NCI-H2081 (cell line): ENCODE measurements at places on chromosomes 5 and 9.

DNA sequence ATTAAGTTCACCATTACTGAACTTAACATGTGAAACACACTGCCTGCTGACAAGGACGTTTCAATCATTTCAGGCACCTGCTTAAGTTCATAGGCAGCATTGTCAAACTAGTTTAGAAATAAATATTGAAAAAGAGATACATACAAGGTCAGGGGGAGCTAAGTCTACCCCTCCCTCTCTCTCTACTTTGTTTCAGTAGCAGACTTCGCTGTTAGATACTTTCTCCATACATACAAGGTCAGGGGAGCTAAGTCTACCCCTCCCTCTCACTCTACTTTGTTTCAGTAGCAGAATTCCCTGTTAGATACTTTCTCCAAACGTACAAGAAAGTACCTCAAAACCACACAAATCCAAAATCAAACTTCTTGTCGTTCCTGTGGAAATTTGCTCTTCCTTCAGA, 387.4 kb upstream of the PDE4D start:
- DNase-seq: no peak

DNA sequence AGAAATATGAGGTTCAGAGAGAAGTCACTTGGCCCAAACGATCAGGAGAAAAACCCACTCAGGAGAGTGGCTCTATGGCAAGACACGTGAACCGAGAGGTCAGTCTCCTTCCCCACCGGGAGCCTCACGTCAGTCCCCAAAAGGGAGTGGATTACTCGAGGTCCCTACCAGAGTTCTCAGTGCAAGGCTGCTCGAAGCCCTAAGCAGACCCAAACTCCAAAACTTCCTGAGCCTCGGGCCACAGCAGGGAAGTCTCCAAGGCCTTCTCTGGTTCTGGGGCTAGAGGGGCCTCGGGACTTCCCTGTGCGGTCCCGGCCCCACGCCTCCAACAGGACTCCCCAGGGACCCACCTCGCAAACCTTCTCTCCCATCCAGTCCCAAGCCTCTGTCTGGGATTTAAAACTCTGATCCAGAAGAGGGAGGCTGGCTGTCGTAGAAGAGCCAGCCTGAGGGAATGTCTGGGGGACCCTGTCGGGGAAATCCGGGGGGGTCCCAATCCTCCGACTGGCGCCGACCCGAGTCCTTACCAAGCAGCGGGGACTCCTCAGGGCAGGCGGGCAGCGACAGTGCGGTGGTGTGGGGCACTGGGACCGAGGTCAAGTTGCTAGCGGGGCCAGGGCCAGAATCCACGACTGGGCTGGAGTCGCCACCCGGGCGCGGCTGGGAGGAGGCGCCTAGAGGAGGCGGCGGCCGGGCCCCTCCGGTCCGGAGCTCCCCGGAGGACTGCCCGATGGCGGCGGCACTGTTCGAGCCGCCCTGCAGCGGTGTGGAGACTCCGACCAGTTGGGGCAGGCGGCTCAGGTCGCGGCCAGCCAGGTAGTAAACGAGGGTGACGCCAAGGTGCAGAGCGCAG, 679 bp downstream of the B4GALT1 start:
- DNase-seq: no peak

- DNase-seq: no peak
Measured at GRCh38 chr5:175343308-175343707, 100.7 kb downstream of the DRD1 start.

DNA sequence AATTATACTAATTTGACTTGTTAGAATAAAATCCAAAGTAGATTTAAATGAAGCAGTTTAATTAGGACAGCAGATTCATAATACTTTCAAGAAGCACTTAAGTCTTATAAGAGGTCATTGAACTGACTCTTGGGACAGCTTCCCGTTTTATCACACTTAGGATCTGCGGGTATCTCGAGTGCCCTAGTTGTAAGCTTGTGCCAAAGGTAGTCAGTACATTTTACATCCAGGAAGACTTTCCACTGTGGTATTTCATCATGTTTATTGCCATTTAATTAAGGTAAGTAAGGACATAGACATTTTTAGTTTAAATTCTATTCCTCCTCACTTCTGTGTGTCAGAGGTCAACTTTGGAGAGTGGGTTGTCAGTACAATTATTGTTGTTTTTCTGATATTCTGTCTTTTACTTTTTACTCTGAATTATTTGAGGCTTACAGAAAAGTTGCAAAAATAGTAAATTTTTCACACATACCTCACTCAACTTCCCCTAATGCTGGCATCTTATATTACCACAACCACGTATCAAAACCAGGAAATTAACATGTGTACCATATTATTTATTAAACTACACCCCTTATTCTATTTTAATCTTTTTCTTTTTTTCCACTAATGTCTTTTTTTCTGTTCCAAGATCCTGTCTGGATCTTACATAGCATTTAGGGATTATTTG, 7.5 kb upstream of the ZNF367 start:
- no peak for DNase-seq

DNA sequence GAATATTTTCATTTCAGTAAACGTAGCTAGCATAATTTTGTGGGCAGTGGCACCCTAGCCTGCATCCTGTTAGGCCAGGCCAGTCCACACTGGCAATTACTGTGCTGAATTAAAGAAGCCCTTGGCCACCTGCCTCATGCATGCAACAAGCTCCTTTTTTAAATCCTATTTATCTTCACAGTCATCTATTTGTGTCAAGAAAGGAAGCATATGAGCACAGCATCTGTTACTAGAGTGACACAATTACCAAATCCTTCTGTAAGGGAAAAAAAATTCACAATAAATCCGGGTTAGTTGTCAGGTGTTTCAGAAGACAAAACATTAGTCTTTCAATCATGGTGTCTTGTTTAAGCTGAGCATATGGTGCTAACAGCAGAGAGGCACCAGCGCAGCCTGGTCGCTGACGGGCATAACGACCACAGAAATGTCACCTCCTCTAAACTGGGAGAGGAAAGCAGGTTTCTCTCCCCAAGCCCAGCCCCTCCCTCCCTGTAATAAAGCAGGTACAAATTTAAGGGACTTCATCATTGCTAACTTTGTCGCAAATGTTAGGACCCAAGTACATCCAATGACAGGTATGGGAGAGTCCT, 520.6 kb downstream of the CTNND2 start:
- peak; percentile 61 for DNase-seq

- DNase-seq: no peak
Measured at GRCh38 chr5:87392801-87393200, 19.9 kb downstream of the CCNH start.

- no peak for DNase-seq
Measured at GRCh38 chr5:148426514-148426913, 42.8 kb downstream of the FBXO38 start.

DNA sequence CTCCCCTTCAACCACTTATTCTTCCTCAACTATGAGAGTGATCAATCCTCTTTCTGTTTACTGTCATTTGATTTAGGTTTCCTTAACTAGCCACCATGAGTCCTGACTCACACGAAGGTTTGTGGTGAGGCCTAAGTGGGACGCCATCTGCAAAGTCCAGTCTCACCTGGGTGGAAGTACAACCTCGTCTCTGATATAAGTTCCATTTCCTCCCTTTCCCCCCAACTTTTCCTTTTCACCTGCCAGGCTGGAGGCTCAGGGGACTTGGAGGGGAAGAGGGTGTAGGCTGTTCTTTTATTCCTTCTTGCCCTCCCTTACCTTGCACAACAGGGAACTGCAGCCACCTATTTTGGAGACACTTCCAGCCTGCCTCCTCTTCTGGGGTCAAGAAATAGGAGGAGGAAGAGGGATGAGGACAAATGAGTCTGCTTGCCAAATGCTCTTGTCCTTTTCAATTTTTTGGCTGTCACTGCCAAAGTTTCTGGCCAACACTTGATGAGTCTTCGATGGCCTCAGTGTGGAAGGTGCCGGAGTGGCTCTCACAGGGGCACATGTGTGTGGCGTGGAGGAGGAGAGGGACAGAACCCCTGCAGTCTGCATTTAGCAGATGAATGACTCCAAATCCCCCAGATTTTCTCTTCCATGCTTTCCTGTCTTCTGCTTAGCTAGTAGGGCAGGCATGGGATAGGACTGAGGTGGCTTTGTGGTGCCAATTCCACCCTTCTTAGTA, 249.6 kb downstream of the NSG2 start:
- DNase-seq: no peak

DNA sequence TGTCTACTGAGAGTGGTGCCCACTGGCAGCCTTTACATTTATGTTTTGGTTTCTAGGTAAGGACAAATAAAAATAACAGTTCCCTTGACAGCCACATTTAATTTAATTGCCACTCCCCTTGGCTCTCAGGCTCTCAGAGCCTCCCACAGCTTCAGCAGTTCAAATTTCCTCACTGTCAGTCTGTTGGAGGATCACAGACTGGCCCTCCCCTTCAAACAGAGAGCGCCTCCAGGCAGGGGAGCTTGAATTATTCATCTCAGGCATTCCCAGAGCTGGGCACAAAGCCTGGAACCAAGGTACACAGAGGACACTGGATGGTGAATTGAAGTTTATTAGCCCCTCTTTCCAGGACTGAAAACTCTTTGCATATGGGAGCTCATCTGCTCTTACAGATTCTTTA, 407.7 kb downstream of the SPOCK1 start:
- peak; percentile 63 for DNase-seq

DNA sequence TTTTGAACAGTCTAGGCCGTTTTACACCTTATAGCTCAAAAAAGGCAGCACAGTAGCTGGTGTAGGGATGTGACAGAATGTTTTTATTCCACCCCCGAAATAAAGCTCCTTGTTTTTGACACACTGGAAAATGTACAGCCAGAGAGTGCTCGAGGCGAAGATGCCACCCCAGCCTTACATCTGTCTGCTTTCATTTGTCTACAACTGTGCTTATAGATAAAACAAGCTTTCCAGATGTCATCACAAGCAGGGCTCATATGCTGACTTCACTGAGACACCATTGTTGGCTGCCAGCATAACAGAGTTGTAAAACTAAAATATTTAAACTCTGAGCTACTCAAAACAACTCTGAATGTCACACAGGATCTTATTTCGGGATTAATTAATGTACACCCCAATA, 386.3 kb downstream of the BNC2 start:
- DNase-seq: no peak

GRCh38 chr5:78985116-78985724, at the start of gene ARSB:
Gene ARSB, minus strand, starts transcription at chr5:78985310. Its CDS starts 62 bp downstream, at chr5:78985248.
- DNase-seq: no peak

DNA sequence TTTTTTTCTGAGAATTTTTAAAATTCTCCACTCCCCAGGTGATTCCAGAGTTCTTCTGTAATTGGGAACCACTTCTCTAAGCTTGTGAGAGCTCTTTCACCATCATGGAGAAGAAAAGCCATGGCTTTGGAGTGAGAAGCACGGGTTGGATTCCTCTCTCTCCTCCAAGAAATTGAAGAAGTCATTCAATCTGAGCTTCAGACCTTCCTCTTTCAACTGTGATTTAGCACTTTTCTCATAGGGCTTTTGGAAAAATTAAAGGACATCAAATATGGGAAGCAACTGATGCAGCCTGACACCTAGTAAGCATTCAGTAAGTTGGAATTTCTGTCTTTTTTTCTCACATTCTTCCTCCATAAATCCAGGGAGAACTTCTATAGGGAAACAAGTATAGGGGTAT, 580.4 kb upstream of the KLF4 start:
- DNase-seq: no peak

DNA sequence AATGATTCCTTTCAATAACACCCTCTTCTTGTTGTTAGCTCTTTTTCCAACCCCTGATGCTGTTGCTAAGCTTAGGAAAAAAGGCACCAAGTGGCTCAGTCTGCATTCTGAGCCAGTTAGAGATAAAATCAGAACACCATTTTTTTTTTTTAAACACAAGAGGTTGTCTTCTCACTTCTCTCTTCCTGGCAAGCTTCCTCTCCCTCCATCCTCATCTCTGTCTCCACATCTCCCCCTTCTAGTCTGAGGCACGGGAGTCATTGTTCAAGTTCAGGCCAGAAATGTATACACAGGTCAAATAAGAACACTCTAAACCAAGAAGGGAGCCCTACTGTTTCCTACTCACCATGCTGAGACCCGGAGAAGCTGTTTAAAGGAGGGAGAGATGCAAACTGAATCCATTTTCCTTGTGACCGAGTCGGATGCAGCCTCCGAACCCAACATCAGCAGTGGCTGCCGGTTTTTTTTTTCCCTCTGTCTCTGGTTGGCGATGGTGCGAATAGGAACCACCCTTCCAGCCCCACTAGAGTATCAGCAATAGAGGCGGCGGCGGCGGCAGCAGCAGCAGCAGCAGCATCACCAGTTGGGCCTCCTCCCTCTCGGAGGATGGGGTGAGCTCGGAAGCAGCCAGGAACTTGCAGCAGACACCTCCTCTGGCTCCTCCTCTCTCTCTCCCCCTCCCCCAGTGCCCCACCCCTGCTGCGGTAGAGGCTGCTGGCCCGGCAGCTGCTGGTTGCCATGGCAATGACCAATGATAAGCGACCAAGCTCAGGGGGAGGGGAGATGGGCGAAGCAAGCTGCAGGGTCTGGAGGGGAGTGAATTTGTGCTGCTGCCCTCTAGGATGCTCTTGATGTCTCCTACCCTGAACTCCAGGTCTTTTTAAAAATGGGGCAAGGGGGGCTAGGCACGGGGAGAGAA, at the start of gene JAKMIP2:
JAKMIP2 (minus strand) TSS at position 619 of the 919 bp plus-strand sequence. CDS start 110,922 bp downstream, outside the sequence.
- DNase-seq: peak; percentile 96

GRCh38 chr5:119016125-119016774, 27.9 kb upstream of the DTWD2 start:
- DNase-seq: no peak

DNA sequence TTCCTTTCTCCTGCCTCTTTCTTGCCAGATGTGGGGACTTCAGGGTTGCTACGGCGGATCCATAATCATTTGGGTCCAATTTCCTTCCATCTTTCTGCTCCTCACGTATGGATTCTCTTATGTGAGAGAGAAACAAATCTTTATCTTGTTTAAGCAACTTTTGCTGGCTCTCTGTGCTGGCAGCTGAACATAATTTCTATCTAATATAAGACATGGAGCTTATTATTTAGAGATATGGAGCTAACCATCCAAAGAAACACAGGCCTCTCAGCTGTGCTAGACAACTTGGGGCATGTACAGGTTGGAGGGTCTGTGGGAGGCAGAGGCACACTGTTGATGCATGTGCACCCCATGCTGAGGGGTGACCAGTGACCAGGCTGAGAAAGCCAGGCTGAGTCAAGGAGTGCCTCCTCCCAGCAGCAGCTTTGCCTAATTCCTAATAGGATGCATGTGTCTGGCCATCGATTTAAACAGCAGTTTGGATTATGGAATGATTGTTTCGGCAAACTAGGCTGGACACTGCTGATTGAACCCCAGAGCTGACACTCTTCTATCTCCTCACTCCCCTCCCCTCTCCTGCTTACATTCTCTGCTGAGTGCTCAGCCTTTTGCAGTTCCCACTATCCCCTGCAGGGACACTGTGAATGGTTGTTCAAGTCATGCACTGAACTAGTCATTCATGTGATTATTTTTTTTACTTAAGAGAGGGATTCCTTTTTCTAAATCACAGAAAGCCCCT, 195.8 kb downstream of the ERCC6L2 start:
- no peak for DNase-seq

DNA sequence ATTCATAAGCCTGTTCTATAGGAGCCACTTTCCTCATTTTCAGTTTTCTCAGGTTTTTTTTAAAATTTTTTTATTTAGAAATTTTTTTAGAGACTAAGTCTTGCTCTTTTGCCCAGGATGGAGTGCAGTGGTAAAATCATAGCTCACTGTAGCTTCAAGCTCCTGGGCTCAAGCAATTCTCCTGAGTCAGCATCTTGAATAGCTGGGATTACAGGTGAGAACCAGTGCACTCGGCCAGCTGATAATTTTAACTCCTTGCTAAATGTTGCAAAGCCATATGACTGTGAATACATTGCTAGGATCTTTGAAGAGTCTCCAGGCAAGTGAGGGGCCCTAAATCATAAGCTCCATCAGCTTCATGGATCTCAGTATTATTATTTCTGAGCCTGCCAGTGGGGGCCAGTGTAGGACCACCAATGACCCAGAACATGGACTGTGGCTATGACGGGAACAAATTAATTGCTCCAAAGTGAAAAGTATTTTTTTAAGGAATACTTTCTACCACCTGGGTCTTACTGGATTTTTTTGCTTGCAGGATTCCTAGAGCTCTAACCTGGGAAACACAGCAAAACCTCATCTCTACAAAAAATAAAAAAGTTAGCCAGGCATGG, 5.7 kb upstream of the GAPVD1 start:
- DNase-seq: no peak
